ENCODE measurements at places on chromosomes 4 and X.

DNA sequence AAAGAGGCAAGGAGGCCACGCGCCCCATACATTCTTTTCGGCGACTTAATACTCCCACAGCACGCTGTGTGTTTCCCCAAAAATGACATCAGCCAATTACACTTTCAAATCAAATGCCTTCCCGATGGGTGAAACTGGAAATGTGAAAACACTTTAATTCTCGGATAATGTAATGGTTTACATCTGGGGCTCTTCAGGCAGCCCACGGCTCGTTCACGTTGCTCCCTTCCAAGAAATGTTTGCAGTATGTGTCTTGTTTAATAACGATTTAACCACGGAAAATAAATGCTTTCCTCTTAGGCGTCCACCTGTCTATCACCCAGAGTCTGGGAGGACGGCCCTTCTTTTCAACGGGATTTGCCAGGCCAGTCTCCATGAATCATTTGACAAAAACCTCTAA is 272.5 kb downstream of the SHOX start:
- DNase-seq = no peak

- DNase-seq = peak; percentile 55
Measured at GRCh38 chr4:88033309-88033708, 25.9 kb downstream of the PKD2 start.

DNA sequence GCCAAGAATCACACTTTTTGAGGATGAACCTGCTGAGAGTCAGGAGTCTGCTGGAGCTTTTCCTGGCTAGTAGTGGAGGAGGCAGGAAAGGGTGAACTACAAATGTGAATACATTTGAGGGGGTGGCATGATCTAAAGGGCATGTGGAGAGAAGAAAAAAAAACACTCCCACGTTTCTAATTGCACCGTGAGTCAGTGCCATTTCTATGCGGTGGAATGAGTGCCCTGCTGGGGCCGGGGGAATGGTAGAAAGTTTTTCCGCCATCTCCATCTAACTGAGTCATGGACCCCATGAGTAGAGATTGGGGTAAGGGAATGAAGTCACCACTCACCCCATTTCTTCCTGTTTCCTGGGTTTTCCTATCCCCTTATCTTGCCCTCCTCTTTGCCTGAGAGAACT is 19.8 kb downstream of the BEX3 start:
- no peak for DNase-seq

DNA sequence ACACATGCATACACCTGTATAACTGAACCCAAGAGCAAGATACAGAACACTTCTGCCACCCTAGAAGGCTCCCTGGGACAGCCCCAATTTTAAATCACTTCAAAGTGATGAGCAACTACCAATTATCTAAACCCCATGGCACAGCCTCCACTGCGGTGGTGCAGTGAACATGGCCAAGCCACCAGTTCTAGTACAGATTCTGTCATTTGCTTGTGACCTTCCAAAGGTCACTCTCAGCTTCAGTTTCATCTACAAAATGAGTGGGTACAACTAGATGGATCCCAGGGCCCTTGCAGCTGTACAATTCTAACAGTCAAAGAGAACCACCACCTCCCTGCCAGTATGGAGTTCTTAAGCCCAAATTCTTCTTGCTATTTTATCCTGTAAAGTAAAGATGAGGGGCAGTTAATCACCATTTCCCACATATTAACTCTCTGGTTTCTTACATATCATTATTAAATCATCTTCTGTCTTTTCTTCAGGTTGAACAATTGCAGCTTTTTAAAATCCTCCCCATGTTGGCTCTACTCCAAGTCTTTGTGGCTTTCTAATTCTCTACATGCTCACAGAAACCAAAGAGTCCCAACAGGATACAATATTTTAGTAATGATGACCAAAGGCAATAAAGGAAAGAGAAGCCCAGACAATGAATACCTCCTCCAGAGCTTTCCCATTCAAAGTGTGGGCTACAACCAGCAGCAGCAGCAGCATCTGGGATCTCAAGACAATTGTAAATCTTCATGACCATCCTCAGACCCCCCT is 39.0 kb upstream of the GPM6B start:
- no peak for DNase-seq

- DNase-seq = no peak
Measured at GRCh38 chrX:29143756-29144155, 556.5 kb downstream of the IL1RAPL1 start.

DNA sequence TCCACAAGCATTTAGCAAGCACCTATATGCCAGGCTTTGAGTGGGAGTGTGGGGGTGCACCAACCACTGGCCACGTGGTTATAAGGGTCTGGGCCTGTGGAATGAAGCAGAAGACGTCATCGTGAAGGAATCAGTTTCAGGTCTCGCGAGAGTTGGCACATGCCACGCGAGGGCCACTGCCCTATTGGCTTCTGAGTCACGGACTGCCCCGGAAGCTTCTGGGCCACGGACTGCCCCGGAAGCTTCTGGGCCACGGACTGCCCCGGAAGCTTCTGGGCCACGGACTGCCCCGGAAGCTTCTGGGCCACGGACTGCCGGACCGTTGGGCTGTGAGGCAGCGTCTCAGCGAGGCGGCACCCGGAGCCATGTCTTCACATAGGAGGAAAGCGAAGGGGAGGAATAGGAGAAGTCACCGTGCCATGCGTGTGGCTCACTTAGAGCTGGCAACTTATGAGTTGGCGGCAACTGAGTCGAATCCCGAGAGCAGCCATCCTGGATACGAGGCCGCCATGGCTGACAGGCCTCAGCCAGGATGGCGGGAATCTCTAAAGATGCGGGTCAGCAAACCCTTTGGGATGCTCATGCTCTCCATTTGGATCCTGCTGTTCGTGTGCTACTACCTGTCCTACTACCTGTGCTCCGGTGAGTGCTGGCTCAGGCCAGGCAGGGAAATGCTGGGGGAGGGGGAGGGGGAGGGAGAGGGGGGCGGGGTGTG is at the start of gene FMR1NB:
TSS of gene FMR1NB (plus strand) at position 300 of the 715 bp plus-strand sequence. CDS start at position 366, 66 bp downstream.
- no peak for DNase-seq

- no peak for DNase-seq
Measured at GRCh38 chrX:153485396-153486080, 9.2 kb upstream of the BGN start.

DNA sequence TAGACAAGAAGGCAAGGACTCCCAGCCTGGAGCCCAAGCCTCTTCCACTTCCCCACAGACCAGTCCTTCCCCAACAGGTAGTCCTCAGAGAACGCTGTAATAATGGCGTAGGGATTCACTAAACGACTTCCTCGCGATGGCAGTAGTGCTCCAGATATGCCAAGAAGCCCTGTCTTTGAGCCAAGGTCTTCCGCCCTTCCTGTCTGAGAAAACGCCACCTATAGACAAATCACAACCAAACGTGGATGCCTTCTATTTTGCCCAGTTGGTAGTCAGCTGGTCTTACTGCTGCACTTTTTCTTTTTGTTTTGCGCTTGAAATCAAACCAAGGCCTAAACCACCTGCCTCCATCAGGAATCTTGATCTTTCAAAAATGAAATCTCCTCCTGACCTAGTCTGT is 203.3 kb downstream of the OR13H1 start:
- no peak for DNase-seq

GRCh38 chrX:6228720-6229119 is at the start of gene NLGN4X:
TSS of gene NLGN4X (minus strand) at chrX:6228867. CDS start at chrX:6151466, 77,401 bp downstream.
- DNase-seq = no peak

GRCh38 chr4:177450426-177451107 is 8.3 kb upstream of the AGA start:
- DNase-seq = no peak

DNA sequence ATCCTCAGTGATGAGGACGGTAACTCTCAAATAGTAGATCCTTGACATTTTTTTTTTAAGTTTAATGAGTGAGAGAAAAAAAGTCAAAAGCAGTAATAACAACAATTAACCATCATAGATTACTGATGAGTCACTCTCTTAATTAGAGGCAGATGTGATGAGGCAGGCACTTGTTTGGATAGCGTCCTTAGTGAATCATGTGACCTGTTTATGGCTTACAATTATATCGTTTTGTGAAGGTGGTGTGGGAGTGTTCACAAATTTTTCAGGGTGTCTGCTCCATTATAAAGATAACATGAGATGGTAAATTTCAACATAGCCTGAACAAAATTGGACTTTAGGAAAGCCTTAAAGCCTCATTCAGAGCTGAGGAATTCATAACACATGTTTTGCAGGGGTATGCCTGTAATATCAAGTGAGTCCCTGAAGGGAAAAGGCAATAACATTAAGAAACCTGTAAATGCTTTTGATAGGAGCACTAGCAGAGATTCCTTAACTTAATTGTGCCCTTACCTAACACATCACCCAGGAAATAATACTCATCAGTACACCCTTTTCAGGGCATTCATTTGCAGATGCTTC is 51.9 kb upstream of the XIAP start:
- DNase-seq = no peak

DNA sequence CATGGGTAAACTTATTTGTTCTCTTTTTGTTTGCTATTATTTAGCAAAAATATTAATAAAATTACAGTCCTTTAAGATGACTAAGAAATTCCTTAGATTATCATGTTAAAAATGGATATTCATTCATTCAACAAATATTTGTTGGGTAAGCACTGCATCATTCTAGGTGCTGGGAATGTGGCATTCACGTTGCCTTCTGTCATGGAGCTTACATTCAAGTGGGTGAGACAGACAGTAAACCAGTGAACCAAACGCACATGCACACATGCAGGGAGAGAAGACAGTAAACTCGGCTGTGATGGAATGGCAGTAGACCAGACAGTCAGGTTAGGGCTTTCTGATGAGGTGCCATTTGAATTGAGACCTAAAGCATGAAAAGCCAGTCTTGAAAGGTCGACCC is 91.8 kb downstream of the STOX2 start:
- DNase-seq = no peak

DNA sequence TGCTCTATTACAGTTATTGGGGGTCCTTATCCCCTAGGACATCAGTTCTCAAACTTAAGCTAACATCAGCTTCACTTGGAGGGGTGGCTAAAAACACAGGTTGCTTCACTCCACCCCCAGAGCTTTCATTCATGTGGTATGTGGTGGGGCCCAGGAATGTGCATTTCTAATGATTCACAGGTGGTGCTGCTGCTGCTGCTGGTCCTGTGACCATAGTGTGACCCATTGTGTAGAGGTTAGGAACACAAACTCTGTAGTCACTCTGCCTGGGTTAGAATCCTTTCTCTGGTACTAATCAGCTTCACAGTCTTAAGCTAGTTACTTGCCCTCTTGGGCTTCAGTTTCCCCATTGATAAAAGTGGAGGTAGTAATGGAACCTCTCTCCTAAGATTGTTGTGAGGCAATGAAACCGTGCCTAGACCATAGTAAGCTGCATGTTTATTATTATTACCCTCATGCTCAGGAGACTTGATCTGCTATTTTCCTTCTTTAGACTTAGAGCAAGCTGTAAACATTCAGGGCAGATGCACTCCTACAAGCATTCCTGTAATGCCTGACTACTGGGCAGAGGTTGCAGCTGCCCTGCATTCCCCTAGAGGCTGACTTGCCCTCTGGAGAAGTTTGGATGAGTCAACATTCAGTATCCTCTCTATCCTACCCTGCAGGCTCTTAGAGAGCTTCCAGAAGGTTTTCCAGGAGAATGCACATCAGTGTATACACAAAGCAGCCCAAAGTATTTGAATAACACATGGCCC is 94.1 kb upstream of the ACSL4 start:
- DNase-seq = no peak

GRCh38 chr4:88981556-88981955 is 75.4 kb downstream of the FAM13A start:
- no peak for DNase-seq

DNA sequence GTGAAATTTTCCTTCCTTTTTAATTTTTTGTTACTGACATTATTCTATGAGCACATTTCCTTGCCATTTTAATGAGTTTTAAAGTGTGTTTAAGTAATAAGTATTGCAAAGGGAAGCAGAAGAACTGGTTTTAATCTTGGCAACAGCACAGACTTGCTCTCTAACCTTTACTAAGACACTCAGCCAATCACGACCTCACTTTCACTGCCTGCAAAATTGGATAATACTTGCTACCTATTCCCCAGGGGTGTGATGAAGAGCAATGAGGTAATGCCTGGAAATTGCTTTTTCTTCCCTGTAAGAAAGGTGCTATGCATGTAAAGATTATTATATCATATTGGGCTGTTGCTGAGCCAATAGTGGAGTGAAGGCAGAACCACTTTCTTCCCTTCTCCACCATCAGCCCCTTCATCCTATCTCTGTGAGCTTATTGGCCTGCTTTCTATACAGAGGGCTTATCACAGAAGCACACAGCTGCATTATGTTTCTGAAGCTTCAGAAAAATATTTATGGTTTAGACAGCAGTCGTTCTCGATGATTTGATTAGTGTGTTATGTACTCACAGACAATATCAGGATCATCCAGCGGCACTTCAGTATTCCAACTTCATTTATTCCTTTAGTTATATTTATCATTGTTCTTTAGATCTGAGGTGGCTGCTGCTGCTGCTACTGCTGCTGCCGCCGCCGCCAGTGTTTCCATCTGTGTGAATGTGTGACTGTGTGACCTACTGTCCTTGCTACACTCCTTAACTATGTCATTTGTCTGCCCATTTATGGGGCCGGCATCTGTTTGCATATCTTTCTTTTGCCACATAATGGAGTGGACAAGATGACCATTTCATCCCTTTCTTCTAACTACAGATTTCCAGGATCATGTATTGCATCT is 255.1 kb downstream of the C4orf33 start:
- DNase-seq = no peak

GRCh38 chrX:43878906-43879526 is 3.2 kb downstream of the MAOB start:
- no peak for DNase-seq

GRCh38 chr4:160044693-160045092 is 941.8 kb downstream of the RAPGEF2 start:
- DNase-seq = no peak

DNA sequence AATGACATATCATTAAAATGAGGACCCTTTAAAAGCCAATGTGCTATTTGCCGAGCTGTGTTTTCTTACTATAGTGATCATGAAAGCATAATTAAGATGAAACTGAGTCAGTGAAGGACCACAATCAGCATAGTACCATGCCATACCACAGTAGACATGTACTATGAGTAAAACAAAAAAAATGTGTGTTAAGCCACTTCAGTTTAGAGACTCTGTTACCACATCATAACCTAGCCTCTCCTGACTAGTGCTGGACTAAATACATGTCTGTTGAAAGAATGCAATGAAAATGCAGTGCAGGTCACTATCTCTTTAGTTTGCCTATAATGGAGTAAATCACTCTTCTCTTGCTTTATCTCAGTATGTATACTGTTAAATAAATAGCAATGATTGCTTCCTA is 12.3 kb upstream of the DDX53 start:
- DNase-seq = no peak

DNA sequence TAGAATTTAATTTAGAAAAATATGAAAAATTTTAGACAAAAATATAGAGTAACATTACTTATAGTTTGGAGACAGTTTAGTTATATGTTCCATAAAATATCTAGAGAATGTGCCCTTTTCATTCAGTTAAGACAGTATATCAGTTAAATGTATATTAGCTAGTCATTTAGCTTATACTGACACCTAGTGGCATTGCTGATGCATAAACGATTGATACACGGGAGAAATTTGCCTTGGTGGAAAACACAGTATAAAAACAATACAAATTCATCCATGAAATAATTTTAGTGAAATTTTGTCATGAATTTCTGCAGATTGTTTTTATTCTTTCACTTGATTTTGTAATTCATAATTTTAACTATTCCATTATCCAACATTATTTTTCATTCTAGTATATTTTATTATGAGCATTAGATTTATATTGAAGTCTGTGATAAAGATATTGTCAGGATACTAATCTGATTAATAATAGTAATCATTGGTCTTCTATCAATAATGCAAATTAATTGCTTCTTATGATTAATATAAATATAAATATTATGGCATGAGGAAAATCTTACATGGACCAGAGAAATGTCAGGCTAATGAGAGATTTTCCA is 219.0 kb downstream of the TLL1 start:
- no peak for DNase-seq

- no peak for DNase-seq
Measured at GRCh38 chrX:13927175-13927574, 102.5 kb downstream of the GEMIN8 start.

All from CD14-positive monocyte (primary cell).